ENCODE measurements at places on chromosomes 6 and 20.

GRCh38 chr6:144689503-144690040, 404.4 kb downstream of the UTRN start:
- no peak for DNase-seq

GRCh38 chr6:76982476-76983199, 480.7 kb downstream of the HTR1B start:
- DNase-seq: no peak

DNA sequence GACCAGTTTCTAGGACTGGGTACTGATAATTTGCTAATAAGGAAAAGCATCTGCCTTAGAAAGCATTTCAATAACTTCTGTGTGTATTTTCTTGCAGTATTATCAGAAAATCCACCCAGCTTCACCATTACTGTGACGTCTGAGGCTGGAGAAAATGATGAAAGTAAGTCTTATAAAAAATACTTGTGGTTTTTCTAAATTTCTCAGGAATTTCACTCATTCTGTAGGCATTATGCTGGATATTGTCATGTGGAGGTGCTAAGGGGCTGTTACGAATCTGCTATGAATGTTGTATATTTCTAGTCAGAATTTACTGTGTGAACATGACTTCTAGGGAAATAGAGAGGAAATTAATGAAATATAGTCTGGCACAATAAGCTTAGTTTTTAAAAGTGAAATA, 8.9 kb downstream of the RWDD1 start:
- DNase-seq: no peak

DNA sequence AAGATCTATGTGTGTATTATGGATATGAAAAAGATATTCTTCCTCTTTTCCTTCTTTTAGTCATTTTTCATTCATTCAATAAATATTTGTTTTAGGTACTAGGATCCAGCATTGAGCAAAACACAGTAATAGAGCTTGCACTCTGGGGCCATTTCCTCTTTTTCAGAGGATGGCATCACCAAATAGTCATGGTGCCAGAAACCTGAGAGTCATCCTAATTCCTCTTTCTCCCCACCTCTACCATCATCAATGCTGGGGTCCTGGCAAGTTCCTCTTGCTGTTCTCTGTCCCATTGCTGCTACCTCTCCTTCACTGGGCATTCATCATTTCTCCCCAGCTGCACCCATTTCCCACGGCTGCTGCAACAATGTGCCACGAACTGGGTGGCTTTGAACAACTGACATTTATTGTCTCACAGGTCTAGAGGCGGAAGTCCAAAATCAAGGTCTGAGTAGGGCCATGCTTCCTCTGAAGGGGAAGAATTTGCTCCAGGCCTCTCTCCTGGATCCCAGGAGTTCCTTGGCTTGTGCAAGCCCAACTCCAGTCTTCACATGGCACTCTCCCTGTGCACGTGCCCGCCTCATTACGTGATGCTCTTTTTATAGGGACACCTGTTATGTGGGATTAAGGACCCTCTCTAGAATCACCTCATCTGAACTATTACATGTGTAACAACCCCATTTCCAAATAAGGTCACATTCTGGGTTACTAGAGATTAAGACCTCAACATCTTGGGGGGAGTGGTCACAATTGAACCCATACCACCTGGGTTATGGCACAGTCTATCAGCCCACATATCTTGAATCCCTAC, 9.5 kb upstream of the IGF2R start:
- no peak for DNase-seq

- no peak for DNase-seq
These were observed 11.7 kb upstream of the CEP43 start for GRCh38 chr6:166987448-166987847.

- DNase-seq: no peak
These were observed 107.8 kb downstream of the NFATC2 start for GRCh38 chr20:51434580-51435247.

DNA sequence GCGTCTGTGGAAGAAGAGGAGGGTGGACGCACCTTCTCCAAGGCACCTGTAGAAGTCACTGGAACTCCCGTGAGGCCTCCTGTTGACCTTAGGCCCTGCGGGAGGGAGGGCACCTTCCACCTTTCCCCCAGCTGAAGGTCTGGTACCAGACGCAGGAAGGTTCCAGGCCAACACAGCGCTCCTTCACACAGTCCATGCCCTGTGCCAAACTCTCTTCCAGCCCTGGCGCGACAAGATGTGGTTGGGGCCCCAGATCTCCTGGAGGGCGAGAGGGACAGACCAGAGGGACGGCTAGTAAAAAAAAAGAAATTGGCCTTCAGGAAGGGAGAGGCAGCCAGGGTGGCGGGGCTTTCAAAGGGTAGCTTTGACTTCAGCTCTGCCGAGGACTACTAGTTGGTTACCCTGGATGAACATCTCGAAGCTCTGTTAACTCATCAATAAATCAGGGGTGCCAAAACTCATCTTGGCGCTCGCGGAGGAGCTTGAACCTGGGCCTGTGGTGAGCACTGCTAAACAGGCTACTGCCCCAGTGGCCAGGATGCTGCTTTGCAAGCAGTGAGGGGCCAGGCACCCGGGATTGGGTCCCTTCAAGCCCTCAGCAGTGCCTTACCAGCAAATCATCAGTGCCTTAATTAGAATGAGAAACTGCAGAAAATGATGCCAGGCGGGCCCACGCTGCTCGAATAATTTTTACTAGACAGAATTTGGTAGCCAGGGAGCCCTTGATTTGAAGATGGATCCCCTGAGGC, 14.9 kb downstream of the AARS2 start:
- DNase-seq: no peak

GRCh38 chr6:111591901-111592461, 13.7 kb downstream of the TRAF3IP2 start:
- no peak for DNase-seq
